Stimulated activated CD8-positive, alpha-beta memory T cell treated with anti-CD3 and anti-CD28 coated beads, Interleukin-4, amount 100 ng/mL, for 24 hours (primary cell): ENCODE measurements at places on chromosomes 4 and X.

DNA sequence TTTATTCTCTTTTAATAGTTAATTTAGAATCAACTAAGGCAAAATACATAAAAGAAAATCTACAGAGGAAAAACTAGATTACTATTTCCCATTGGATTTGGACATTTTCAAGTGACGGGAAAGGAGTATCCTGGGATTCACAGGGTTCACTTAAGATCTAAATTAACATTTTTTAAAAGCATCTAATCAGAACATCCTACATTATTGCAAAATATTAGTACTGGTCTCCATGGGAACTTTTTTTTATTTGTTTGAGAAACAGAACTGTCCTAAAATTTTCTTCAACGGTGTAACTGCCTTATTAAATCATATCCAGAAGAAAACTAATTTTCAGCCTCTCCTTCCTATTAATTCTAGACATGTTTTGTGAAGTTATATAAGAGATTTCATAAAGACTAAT, 69.7 kb downstream of the METTL14 start:
- DNase-seq, result no peak

- no peak for DNase-seq
Measured at GRCh38 chr4:91936311-91936710, 367.5 kb upstream of the GRID2 start.

DNA sequence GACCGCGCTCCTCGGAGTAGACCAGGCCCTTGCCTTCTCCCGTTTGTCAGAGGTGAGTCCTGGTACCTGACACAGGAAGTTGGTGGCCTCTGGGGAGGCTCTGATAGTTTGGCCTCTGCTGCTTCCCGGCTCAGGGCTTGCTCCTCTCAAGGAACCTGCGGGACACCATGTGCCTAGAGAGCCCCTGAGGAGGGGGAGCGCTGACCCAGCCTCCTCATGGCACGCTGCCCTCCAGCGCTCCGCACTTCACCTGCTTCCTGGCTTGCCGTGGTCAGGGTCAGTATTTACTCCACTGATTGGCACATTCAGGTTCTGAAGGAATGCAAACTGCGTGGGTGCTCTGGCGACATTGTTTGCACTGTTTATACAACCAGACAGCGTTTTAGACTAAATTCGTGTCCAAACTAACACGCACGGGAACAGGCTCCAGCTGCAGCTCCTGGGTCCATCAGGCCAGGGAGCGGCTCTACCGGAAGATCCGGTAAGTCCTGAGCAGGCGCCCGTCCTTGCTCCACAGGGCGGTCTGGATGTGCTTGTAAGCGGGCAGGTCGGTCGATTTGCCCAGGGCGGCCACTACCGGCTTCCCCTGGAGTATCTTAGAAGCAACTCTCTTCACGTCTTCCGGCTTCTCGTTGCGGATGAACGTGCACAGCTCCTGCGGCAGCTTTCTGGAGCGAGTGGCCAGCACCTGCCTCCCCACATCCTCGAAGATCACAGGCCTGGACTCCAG, 121.6 kb upstream of the GRID2 start:
- DNase-seq, result no peak

DNA sequence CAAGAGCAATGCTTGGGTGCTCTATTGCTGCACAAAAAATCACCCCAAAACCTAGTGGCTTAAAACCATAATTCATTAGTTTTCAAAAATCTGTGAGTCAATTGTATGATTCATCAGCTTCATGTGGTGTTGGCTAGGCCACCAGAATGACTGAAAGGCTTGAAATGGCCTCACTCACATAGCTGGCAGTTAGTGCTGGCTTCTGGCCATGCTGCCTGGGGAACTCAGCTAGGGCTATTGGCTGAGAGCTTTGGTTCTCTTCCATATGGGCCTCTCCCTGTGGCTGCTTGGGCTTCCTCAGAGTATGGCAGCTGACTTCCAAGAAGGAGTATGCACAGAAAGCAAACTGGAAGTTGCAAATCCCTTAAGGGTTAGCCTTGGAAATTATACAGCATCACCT, 3.1 kb upstream of the MTMR1 start:
- no peak for DNase-seq

DNA sequence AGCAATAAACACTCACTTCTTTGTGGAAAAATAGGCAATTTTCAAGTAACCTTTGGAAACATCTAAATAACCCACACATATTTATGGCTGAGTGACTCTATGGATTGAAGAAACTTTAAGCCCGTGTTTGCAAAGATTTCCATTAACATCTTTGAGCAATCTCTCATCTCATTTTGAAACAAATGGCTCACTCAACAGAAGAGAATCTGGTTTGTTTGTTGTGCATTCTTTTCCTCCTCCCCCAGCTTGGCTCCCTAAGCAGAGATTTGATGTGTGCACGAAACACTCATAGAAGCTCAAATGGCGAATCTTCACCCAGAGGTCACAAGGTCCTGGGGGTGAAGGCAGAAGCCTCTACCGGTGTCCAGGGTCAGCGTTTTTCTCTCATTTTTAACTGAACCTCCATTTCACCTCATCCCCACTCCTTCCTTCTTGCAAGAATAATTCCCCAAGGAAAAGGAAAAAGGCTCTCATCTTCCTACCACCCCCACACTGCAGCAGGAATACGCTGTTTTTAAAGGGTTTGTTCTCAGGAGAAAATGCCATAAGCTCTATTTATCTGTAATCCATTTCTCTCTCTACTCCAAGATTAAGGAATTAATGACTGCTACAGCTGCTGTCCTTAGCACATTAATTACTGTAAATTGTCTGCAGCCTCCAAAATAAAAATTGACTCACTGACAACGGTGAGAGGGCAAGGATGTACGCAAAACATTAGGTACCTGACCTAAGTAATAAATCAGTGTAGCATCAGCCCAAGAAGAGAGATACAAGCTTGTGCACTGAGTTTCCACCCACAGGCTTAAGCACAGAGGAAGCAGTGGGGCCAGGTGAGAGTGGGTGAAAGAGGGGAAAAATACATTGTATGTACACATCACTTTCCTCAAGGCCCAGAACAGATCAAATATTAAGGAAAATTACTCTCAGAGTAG, 307.6 kb upstream of the NOCT start:
- no peak for DNase-seq

DNA sequence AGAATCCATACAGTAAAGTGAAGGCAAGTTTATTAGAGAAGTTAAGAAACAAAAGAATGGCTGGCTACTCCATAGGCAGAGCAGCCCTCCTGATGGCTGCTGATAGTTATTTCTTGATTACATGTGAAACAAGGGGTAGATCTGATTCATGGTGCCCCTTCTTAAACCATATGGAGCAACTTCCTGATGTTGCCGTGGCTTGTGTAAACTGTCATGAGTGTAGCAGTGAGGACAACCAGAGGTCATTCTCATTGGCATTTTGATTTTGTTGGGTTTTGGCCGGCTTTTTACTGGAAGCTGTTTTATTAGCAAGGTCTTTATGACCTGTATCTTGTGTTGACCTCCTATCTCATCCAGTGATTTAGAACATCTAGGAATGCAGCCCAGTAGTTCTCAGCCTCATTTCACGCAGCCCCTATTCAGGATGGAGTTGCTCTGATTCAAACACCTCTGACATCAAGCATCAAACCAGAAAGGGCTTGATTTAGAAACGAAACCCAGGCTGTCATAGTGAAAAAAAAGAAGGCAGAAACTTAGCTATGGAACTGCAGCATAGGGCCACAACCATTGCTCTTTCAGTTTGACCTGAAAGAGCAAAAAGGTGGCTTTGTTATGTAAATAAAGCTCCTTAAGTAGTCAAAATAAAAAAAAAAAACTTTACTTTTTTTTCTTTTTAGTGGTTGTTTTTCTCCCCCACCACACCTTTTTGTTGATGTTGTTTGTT, 37.8 kb downstream of the SPCS3 start:
- DNase-seq, result no peak

GRCh38 chr4:68717999-68718398, 47.5 kb upstream of the UGT2B15 start:
- no peak for DNase-seq

- no peak for DNase-seq
Measured at GRCh38 chr4:15427701-15428100, at the start of gene C1QTNF7. TSS of gene C1QTNF7 (plus strand) at chr4:15428033. CDS start at chr4:15435744, 7,711 bp downstream.
